NCI-H2107 (cell line): ENCODE measurements at places on chromosomes 11 and 22.

- no peak for DNase-seq
These were observed 507.4 kb downstream of the METTL15 start for GRCh38 chr11:28615542-28615941.

DNA sequence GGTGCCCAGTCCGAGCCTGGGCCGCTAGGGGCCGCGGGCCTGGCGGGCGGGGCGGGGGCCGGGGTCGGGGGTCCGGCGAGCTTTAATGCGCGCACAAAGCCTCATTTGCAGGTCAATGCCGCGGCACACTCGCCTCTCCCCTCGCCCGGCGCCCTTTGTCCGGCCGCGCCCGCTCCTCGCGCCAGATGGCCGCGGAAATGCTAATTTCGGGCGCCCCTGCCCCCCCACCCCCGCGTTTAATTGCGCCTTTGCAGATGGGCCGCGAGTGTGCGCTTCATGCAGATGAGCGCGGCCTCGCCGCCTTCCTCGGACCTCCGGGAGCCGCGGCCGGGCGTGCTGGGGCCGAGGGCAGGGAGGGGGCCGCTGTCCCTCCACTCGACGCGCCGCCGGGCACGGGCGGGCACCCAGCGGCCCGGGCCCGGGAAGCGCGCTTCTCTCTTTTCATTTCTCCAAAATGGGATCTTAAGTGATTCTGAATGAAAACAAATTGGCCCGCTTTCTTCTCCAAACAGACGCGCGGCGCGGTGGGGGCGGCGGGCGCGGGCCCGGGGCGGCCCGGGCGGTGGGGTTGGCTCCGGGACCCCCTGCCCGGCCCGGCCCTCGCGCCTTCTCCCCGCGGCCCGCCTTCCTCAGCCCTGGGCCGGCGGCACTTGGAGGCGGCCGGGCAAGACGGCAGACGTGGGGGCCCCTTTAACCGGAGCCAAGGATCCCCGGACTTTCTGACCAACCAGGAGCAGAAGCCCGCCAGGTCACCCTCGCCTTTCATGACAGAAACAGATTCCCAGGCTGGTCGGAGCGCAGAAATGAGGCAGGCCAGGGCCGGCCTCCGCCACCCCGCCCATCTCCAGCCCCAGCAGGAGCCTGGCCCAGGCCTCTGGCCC, 22.9 kb downstream of the CDKN1C start:
- no peak for DNase-seq

DNA sequence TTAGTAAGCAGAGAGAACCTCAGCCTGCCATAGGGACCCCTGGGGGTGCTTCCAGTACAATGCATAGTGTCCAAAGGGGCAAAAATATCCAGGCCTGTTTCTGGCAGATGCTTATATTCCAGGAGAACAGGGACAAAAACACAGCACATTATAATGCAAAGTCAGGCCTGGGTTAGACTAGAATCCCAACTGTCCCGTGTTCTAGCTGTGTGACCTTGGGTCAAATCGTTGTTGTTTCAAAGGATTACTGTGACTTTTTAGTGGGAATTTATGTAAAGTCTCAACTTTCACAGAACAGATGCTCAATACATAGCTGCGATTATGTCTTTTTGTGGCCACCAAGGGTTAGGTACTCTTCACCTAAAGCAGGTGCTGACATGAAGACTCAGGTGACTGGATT, 86.0 kb downstream of the USP35 start:
- DNase-seq: no peak

GRCh38 chr11:58926251-58926650, 13.0 kb upstream of the GLYATL1 start:
- DNase-seq: no peak
